ENCODE measurements at places on chromosomes 12 and 14.

DNA sequence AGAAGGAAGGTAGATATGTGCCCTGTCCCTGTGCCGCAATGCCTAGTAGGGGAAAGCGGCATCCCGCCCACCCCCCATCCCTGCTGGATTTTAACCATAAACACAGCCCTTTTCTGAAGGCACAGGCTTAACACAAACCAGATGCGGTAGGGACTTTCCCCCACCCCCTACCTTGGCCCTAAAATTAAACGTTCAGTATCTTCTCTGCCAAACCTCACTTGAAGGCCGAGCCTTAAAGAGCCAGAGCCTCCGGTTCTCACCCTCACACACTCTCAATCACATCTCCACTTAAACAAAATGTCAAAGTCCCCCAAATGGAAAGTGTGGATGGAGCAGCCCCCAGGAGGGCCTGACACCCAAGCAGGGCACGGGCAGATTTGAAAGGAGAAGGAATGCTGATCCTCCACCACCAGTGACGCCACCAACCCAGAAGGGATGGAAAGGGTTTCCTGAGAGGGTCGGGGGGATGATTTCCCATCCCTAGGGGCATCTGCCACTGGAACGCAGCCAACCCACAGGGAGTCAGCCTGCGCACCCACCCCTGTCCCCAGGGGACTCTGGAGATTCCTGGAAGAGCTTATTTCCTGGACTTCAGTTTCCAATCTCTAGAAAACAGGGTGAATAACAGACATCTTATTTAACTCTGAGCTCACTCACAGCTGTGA lies 26.4 kb downstream of the ACTN1 start:
- peak; percentile 42 for DNase-seq

DNA sequence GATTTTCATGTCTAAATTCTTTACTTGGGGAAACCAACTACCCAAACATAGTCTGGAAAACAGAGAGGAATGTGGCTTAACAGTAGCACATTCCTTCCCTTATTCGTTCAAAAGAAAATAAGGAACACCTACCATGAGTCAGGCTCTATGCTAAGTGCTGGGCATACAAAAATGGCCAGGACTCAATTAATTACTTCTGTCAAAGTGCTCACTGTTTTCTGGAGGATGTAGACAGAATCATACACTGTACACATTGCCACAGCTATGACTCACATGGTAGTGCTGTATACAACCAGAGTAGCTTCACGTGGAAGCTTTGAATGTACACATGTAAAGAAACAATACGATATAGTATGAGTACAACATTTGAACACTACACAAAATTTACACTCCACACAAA lies 50.1 kb downstream of the SLC25A21 start:
- no peak for DNase-seq

DNA sequence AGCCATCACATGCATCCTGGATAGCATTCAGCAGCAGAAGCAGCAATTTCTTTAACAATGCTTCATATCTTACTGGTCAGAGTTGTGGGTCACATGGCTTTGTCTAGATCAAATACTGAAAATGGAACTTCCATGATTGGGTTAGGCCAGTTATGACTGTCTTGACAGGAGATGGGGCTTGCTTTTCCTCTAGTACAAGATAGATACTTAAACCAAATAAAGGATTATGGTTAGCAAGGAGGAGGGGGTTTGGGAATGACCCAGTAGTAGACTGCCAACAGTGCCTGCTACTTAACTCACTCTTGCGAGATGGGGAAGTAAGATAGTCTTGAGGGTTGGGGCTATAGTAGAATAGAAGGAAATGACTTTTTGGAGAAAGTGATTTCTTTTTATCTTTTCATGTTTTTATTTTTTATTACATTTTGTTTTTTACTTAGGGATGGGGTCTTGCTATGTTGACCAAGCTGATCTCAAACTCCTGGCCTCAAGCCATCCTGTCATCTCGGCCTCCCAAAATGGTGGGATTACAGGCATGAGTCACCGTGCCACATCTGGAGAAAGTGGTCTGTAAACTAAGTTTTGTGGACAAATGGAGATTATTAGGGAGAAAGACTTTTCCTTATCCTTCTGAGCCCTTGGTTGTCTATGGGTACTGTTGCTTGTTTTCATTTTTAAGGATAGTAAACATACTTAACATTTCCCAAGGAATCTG lies 37.6 kb downstream of the WNK1 start:
- DNase-seq = no peak

DNA sequence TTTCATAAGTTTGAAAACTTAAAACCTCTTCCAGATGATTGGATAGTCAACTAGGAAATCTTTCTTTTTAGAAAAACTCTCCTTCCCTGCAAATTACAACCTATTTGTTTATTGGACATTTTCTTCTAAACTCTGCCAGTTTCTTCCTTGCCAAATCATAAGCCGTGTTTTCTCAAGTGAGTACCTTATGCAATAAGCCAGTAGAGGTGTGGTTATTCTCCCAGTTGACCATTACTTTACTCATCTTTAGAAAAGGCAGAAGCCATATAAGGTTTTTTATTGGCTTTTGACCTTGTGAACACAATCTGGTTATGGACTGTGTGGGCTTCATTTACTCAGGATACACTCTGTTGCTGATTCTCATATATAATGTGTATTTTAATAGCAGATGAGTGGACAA lies 14.6 kb downstream of the ACTR6 start:
- DNase-seq = no peak

DNA sequence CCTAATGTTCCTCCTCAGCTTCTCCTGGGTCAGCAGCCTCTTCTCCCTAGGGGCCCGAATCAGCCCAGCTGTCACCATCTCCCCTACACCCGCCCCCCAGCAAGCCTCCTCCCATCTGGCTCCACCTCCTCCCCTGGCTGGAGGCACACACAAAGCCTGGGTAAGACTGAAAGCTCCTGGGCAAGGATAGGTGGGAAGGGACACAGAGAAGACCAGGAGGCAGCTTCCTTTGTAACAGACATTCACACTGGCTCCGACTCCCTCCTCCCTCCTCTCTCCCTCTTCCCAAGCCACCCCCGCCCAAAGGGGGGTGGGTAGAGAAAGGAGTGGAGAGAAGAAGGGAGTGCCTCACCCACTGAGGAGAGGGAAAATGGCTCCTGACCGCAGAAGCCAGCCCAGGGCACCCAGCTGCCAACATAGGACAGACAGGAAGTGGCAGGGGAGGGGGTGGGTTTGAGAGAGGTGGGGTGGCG lies 4.0 kb downstream of the CHD4 start:
- peak; percentile 56 for DNase-seq

- peak; percentile 55 for DNase-seq
Observed at GRCh38 chr12:132597333-132598316, 12.8 kb downstream of the LRCOL1 start.

DNA sequence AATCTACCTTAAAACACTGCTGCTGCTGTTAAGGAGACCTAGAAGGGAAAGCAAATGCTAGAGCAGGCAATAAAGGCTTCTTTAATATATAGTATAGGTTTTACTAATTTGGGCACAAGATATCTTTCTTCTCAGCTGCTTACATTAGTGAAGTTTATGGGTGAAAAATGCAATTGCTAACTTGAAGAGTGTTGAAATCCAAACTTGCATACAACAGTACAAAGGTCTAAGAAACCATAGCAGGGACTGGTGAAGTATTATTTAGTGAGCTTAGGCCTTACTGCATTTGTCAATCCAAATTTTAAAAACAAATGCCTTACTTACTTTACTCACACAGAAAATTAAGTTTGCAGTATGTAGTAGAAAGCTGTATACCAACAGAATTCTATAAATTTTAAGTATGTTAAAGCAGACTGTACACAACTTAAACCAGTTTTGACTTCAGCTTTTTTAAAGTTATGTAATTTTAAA lies 1.4 kb upstream of the AP4S1 start:
- DNase-seq = no peak

- no peak for DNase-seq
Observed at GRCh38 chr12:107597695-107598410, 87.7 kb upstream of the PWP1 start.

GRCh38 chr12:69106482-69107118 lies 132.8 kb upstream of the CPSF6 start:
- DNase-seq = no peak

GRCh38 chr12:15868186-15868585 lies 14.0 kb upstream of the STRAP start:
- no peak for DNase-seq

DNA sequence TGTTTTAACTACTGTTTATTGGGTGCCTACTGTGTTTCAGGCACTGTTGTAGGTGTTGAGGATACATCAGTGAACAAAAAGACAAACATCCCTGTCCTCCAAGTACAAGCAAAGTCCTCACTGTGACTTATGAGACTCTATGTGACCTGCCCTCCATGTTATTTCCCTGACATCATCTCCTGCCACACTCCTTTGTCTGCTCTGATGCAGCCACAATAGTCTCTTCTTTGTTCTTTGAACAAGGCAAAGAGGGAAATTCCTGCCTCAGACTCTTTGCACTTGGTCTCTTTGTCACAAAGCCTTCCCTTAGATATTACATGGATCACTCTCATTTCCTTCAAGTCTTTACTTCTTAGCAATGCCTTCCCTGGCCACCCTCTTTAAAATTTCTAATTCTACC lies 240.1 kb upstream of the SRRM4 start:
- DNase-seq = no peak

GRCh38 chr14:30085943-30086342 lies 158.3 kb upstream of the PRKD1 start:
- DNase-seq = no peak

DNA sequence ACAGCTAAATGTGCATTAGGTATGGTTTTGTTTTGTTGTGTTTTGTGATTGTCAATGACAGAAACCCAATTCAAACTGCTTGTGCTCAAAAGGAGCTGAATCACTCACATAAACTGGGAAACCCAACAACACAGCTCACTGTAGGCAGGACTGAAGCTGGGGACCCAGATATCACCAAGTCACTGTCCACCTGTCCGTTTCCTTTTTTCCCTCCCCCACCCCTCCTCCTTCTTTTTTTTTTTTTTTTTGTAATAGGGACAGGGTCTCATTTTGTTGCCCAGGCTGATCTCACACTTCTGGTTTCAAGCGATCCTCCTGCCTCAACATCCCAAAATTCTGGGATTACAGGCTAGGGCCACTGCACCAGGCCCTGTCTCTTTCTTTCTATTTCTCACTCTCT lies 6.9 kb upstream of the SLC11A2 start:
- DNase-seq = no peak

GRCh38 chr14:69093631-69094421 lies 59.1 kb downstream of the DCAF5 start:
- no peak for DNase-seq

DNA sequence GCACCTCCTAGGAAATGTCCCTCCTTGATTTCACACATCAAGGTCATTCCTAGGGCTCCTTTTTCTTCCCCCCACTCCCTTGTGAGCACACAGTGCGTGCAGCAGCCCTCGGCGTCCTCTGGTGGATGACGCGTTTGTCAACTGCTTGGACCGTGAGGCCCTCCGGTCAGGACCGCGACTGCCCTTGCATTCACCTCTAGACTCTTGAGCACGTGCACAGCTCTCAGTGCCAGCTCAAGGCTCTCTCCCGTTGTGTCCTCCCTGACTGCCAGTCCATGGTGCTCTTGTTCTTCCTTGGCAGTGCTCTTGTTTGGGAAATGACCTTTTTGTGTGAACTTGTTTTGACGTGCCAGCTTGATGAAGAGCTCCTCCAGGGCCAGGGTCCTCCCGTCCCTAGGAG lies 67.9 kb downstream of the TSPAN9 start:
- DNase-seq = no peak

DNA sequence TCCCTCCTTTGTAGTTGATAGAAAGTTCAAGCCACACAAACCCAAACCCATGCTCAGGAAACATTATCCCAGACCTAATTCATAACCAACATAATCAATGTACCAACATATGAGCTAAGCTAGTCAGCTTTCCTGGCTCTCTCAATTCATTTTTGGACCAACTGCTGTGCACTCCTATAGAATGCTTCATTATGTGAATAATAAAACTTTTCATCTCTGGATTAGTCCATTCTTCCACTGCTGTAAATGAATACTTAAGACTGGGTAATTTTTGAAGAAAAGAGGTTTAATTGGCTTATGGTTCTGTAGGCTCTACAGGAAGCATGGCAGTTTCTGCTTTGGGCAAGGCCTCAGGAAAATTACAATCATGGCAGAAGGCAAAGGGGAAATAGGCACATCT lies 651.9 kb downstream of the RERGL start:
- DNase-seq = no peak

DNA sequence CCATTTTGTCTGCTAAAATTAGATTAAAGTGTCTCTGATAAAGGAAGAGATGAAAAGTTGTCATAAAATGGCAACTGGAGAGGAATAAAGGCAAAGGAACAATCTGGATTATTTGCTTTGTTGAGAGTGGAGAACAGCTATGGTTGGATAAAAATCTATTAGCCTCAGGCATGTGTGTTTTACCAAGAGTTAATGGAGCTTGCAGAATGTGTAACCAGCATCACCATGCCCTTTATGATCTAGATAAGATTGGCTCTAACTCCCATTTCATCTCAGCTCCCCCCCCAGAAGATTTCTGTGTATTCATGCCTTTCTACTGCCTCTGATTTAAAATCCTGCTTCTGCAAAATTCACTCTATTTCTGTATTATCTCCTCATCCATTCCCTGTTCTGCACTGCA lies 93.8 kb downstream of the GALC start:
- DNase-seq = no peak

DNA sequence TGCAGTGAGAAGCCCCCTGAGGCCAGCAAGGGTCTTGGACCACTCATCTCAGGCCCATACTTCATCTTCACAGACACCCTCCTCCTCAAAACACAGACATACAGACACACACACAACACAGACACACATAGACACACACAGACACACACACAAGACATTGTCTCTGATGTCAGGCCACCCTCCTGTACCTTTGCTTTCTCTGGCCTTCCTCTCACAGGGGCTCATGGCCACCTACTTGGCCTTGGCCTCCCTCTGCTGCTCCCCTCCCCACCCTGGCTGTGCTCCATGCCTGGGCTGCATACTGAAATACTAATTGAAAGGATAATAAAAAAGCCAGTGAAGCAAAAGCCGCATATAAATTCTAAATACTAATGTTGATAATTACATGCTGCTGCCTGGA lies 1.6 kb upstream of the SYNDIG1L start:
- no peak for DNase-seq

GRCh38 chr14:73269729-73270531 lies 32.6 kb downstream of the PAPLN start:
- DNase-seq = peak; percentile 37

DNA sequence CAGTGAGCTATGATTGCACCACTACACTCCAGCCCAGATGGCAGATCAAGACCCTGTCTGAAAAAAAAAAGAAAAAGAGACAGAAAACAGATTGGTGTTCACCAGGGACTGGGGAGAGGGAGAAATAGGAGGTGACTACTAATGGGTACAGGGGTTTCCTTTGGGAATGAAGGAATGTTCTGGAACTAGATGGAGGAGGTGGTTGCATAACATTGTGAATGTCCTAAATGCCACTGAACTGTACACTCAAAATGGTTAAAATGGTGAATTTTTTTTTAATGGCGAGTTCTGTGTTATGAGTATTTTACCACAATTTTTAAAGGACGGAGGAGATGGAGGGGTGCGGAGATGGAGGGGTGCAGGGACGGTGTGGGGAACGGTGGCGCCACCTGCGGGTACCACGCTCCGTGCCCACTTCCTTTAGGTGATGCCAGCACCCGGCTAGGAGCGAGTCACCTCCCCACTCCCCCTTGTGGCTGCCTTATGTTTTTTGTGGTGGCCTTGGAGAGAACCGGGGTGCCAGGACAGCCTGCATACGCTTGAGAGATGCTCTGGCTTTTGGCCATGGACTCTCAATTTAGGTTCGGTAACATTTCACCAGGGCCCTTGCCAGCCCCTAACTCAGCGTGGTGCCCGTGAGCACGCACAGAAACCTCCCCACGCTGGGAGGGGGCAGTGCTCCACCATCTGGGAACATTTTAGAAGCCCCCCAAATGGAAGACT lies 16.1 kb downstream of the UBC start:
- DNase-seq = peak; percentile 89
